Right renal cortex interstitium (tissue), 3 donors: ENCODE measurements at places on chromosomes 6 and 20. TPM values are rescaled to one million over a fixed set of nuclear protein-coding genes. Genes with fewer than 3 reads are reported as not detected.

DEK gene
- polyA plus RNA-seq, result 213 TPM

ANKRD66 gene
- polyA plus RNA-seq, result not detected

BTN1A1 gene
- 0.28 TPM for polyA plus RNA-seq

NFS1 gene
- 32.1 TPM for polyA plus RNA-seq

MYCT1 gene
- polyA plus RNA-seq, result 20.0 TPM

AVP gene
- not detected for polyA plus RNA-seq
